Right cardiac atrium (tissue), 5 donors: ENCODE measurements at places on chromosomes 1 and 21.

- DNase-seq, result no peak
These were observed 13.4 kb downstream of the INSL5 start for GRCh38 chr1:66787641-66788040.

- DNase-seq, result no peak
These were observed 11.4 kb downstream of the SMAP2 start for GRCh38 chr1:40384887-40385286.

GRCh38 chr1:150981177-150981804 is 801 bp upstream of the ANXA9 start:
- DNase-seq, result no peak

DNA sequence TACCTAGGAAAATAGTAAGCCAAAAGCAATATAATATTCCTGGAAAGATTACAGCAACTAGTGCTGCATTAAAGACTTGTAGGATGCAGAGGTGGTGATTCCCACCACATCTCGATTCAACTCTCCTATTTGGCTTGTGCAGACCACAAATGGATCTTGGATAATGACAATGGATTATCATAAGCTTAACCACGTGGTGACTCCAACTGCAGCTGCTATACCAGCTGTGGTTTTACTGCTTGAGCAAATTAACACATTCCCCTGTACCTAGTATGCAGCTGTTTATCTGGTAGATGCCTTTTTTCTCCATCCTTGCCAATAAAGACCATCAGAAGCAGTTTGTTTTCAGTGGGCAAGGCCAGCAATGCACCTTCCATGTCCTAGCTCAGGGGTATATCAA is 542.7 kb upstream of the ADGRL4 start:
- DNase-seq, result no peak

- no peak for DNase-seq
These were observed 3.9 kb upstream of the C4BPB start for GRCh38 chr1:207084701-207085180.

DNA sequence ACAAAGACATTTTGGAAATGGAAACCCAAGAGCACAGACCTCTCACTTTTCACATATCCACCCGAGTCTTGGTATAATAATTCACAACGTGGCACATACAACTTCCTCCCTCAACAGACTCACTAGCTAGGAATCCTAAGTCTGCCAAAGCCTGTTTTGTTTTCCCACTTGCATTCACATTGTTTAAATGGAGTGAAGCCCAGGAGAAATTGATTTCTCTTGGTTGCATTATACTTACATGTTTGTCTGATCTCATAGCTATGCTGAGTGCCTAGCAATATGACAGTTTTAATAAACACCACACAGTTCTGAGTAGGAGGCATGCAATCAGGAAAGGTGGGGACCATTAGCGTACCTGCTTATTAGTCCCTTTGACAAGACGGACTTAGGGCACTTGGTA is 348.6 kb upstream of the ADGRL4 start:
- no peak for DNase-seq

DNA sequence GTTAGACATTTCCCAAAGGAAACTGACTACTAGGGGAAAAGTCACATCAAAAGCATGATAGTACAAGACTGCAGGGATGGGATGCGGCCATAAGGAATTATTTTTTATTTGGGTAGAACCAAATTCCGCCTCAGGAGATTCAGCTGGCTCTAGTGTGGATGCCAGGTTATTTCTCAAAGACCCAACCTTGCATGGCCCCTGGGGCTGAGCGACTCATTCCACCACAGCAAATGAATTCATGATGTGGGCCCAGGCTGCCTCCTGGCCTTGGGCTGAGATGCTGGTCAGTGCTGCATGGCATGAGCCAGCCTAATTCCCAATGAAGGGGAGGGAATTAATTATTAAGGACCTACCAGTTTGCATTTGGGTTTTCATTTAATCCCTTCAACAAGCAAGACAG is 11.8 kb downstream of the TMEM35B start:
- DNase-seq, result no peak

- no peak for DNase-seq
These were observed 16.8 kb upstream of the ITLN1 start for GRCh38 chr1:160901768-160902167.

DNA sequence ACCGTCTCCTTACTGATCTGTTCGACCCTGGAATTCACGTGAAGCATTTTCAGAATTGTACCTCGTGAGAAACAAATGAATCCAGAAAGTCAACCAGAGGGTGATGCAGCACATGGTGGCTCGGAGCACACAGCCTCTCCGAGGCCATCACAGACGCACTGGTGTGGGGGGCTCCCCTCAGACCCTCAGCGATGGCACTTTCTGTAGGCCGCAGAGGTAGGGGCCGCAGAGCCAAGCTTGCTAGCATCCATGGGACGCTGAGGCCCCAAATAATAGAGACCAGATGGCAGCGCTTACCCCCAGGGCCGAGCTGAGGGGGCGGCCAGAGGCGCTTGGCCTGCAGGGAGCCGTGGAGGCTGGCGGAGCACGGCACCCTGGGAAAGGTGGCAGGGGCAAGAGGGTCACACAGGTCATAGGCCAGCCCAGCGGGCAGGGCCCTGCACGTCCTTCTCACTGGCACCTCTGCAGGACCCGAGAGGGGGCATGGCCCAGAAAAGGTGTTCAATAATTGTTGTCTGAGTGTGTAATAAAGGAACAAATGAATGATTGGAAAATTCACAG is 28.1 kb upstream of the COL6A2 start:
- no peak for DNase-seq
